ENCODE measurements at places on chromosomes 4 and X.

- DNase-seq, result no peak
Observed at GRCh38 chr4:110926841-110927400, 304.0 kb upstream of the PITX2 start.

DNA sequence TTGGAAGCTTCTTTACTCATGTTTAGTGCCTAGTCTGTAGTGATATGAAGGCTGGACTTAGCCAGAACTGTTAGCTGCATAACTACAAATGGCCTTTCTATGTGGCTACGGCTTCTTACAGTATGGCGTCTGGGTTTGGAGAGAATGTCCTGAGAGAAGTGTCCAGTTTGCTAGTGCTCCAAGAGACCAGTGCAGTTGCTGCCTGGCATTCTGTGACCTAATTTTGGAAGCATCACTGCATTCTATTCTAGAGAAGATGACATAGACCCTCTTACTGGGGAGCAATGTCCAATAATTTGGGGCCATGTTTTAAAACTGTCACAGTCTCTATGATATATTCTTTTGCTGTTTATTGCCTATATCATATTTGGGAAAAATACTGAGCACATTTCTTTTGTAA is 74.2 kb downstream of the STAG2 start:
- no peak for DNase-seq

DNA sequence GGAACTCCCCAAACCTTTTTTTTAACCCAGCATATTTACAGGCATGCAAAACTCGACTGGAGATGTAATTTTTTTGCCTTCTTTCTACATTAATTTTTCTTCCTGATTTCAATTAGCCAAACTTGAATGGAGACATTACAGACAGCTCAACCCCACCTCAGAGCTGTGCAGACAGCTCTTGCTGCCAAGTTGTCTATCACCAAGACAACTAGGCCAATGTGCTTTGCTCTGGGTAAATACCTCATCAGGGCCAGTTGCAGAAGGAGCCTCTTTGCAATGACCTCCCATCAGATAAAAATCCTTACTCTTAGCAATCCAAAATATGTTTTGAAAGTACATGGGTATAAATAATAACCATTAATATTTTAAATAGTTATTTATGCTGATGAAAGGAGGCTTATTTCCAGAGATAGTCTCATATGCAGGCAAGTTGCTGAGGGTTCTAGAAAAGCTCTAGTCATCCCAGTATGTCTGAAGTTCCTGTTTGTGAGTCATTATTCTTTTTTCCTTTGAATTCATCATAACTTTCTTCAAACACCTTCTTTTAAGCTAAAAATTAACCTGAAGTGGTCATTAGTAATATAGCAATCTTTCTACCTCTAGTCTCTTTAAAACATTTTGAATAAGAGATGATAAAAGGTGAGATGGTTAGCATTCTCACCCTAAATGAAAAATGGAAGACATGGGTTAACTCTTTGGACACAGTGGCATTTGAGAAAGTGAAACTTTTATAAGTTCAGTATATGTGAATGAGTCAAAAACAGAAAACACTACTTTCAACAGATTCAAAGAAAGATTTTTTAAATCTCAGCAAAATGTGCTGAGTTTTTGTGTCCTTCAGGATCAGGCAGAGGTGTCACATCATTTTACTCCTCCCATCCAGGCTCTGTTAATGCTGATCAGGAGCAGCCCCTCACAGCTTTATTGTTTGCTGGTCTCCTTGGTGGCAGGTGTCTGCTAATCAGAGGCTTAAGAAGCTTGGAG is 475.5 kb upstream of the FGF16 start:
- no peak for DNase-seq

DNA sequence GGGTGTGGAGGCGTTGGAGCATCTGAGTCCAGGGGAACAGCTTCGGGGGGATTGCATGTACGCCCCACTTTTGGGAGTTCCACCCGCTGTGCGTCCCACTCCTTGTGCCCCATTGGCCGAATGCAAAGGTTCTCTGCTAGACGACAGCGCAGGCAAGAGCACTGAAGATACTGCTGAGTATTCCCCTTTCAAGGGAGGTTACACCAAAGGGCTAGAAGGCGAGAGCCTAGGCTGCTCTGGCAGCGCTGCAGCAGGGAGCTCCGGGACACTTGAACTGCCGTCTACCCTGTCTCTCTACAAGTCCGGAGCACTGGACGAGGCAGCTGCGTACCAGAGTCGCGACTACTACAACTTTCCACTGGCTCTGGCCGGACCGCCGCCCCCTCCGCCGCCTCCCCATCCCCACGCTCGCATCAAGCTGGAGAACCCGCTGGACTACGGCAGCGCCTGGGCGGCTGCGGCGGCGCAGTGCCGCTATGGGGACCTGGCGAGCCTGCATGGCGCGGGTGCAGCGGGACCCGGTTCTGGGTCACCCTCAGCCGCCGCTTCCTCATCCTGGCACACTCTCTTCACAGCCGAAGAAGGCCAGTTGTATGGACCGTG is 2.2 kb downstream of the AR start:
- DNase-seq, result no peak

GRCh38 chr4:180571516-180572055 is 1671.6 kb upstream of the TENM3 start:
- DNase-seq, result no peak

DNA sequence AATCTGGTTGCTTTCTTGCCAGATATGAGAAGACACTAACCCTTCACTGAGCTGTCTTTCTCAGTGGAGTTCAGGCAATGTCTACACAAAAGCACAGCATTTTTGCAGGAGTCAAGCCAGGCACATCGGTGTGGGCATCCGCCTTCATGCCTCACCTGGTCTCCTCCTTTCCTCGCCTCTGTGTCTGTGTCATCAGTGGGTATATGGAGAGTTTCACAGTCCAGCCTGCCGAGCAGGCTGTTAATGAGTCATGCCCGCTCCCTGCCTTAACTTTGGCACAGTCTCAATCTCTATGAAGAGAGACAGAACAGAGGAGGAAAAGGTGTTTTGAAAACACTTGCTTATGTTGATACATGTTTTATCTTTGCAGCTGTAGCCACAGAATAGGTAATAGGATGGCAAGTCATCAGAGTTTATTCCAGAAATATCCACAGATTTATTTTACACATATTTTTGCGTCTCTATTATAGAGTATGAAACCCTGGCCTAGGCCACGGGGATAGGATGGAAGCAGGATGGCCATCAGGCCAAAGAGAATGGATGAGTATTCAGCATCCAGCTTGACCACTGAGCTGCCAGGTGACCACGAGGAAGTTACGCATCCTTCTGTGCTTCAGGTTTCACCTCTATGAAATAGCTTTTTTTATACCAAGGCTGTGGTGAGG is 32.8 kb upstream of the MAML3 start:
- DNase-seq, result no peak

DNA sequence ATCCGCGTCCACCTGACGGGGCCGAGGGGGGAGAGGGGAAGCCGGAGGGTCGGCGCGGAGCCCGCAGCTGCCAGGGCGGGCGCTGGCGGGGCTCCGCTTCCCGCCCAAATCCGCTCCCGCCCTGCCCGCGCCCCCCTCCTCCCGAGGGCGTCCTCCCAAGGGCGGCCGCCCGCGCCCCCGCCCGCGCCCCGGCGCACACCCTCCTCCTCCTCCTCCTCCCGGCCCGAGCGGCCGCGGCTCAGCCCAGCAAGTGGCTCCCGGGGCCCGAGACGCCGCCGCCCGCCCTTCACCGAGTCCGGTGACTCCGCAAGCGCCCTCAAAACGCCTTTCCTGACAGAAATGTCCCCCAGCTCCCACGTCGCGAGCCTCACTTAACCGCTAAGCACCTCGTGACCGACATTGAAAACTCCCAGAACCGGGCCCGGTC is 487 bp downstream of the HMGB2 start:
- peak; percentile 67 for DNase-seq

DNA sequence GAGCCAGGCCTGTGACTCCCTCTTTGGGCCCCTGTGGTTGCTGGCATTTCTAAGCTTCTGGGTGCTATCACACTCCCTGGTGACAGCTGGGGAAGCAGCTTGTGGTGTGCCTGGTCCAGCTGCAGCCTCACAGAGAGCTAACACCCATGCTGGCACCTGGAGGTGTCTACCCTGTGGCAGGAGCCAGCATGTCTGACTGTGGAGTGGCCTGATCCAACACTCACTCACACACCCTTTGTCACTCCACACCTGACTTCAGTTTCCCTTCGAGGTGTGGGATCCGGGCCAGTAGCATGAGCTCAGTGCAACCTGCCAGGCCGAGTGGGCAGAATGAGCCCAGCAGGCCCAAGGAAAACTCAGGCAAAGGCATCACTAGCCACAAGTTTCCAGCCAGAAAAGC is 67.5 kb downstream of the TECRL start:
- DNase-seq, result no peak

DNA sequence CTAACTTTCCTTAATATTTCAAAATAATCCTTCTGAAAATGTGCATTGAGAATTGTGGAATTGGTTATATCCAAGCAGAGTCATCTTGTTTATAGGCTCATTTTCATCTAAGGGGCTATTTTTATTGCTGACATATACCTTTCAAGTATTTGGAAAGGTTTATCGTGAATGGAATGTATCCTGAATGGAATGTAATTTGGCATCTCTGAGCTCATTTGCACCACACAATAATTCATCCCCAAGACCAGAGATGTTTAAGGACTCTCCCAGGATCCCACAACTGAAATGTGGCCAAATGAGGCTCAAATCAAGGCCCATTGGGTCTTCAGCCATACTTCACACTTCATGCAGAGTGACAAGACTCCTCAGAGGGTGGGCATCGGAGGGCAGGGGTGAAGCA is 7.5 kb upstream of the SETD7 start:
- DNase-seq, result no peak

GRCh38 chrX:1316527-1316926 is 20.1 kb upstream of the IL3RA start:
- no peak for DNase-seq

DNA sequence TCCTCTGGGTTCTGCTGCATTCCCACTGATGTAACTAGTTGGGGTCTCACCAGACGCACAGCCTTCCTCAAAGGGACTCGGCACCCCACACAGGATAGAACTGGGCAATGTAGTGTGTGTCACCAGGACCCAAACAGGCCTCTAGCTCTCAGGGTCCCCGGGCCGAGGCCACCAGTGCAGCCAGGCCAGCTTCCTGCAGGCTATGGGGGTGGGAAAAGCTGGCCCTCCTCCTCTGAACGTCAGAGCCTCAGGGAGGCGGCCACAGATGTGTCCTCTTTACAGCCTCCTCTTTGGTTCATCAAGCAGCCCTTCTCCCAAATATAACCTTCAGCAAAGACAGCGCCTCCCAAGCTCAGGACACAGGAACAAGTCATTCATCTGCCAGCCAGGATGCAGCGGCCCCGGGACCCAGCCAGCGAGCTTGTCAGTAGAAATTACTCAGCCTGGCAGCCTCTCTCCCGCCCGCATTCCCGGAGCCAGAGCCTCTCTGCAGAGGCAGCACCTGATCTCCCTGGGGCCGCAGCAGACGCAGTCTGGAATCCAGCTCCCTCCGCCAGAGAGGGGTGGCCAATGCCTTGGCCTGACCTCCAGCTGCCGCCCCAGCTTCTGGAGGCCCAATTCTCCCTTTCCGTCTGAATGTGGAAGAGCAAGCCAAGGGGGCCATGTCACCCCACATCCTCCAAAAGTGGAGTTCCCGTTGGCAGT is 288.5 kb downstream of the FBXW7 start:
- no peak for DNase-seq

DNA sequence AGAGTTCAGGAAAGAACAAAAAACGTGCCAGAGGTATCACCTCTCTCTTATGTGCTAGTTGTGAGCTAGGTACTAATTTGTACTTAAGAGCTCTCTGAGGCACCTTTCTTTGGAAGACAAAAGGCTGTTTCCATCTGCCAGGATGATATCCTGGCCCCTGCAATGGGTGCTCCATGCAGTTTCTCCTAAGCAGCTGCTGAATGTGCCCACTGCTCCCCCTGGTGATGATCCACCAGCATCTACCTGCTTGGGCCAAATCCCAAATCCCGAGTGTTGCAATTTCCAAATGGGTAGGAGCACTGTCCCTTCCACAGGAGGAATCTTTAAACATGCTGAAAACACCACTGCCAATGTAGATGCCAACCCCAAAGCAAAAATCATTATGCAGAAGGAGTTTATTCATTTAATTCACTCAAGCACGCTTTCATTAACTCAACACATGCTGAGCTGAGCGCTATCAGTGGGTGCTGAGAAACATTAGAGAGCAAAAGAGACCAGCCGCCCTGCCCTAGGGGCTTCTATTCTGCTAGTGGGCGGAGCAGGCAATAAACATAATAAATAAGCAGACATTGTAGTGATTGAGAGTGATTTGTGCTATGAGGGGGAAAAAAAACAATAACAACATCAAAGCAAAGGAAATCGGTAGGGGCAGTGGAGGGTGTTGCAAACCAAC is 69.6 kb upstream of the C4orf50 start:
- no peak for DNase-seq

DNA sequence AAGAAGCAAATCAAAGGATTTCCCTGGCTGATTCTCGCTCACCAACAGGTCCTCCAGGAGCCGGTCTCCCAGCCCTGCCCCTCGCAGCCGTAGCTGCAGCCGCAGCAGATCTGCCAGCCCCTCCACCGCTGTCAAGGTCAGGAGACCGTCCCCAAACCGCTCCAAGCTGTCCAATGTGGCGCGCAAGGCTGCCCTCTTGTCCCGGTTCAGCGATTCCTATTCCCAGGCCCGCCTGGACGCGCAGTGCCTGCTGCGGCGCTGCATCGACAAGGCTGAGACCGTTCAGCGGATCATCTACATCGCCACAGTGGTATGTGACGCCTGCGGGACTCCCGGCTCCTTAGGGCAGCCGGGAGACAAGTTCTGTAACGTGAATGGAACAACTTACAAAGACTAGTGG is 25.6 kb downstream of the SPATA18 start:
- no peak for DNase-seq

DNA sequence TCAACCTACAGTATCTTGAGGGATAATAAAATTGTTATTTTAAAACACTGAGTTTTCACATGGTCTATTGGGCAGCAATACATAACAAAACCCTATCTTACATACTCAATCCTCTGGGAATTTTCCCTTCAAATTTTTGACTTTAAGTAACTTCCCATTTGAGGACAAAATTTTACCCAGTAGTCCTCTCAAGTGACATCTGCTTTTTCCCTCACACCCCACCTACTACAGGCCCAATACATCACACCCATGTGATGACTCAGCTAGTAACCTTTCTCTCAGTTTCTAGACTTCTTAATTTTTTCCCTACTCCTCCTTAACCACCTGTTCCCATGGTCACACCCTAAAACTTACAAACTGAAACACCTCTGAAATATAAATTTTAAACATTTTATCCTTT is 12.2 kb upstream of the RAP1GDS1 start:
- DNase-seq, result no peak

- no peak for DNase-seq
Observed at GRCh38 chr4:3769642-3770184, 3.5 kb downstream of the ADRA2C start.

- DNase-seq, result no peak
Observed at GRCh38 chrX:2705046-2705832, 14.1 kb downstream of the CD99 start.

- DNase-seq, result peak; percentile 43
Observed at GRCh38 chr4:159018062-159018629, 84.7 kb upstream of the RAPGEF2 start.

GRCh38 chrX:41087201-41087600 is 2.0 kb downstream of the USP9X start:
- no peak for DNase-seq

DNA sequence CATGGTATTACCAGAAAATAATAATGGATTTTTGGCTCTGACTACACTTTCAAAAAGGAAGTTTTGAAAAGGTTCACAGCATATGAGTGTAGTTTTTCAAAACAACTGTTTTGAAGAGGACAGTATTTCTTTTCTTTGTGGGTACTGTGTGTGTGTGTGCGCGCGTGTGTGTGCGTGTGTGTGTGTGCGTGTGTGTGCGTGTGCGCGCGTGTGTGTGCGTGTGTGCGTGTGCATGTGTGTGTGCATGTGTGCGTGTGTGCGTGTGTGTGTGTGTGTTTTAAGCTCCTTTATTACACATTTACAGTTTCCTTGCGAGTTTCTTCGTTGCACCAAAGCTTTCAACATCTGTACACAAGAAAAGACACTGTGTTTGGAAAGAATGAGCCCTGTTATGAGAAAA is 755.4 kb downstream of the SH3BGRL start:
- DNase-seq, result no peak
